CD8-positive, alpha-beta memory T cell (primary cell): ENCODE measurements at places on chromosomes 1 and 21.

DNA sequence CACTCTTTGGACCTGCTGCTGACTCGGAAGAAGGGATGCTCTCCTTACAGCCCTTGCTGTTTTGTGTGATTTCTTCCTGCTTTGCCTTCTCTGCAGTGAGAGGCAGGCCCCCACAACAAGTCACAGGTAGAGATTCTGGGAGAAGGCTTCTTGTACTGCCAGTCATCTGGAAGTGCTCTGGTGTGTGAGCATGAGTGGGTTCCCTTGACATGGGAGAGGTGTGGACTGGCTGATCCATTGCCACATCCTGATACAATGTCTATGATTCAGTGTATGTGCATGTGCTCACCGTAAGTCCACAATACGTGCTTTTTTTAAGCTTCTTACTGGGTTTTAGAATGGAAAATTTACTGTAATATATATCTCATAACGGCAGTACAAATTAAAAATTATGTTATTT is 46.0 kb upstream of the PLA2G4A start:
- no peaks in the 10 kb centered on the region for H3K4me1 ChIP-seq
- no peak for DNase-seq
- H3K27ac ChIP-seq, result no peak overlapping the region
- no peaks in the 10 kb centered on the region for H3K27me3 ChIP-seq

GRCh38 chr1:97505289-97505688 is 415.5 kb downstream of the DPYD start:
- H3K4me1 ChIP-seq, result no peaks in the 10 kb centered on the region
- peaks cover 4% of the 10 kb centered on the region for H3K36me3 ChIP-seq
- H3K27ac ChIP-seq, result no peak overlapping the region
- DNase-seq, result no peak
- H3K4me3 ChIP-seq, result no peak overlapping the region

GRCh38 chr1:223225061-223225460 is 82.0 kb upstream of the TLR5 start:
- H3K4me1 ChIP-seq, result peaks cover 20% of the 10 kb centered on the region
- DNase-seq, result no peak
- no peak overlapping the region for H3K4me3 ChIP-seq
- no peak overlapping the region for H3K27ac ChIP-seq

DNA sequence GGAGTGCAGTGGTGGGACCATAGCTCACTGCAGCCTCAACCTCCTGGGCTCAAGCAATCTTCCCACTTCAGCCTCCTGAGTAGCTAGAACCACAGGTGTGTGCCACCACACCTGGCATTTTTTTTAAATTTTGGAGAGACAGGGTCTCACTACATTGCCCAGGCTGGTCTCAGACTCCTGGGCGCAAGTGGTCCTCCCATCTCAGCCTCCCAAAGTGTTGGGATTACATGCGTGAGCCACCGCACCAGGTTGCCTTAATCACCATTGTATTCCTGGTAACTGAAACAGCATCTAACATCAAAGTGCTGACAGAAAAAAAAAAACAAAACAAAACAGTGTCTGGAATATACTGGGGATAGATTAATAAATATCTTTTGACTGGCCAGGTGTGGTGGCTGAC is 18.2 kb downstream of the RPL5 start:
- H3K4me3 ChIP-seq, result no peak overlapping the region
- H3K27ac ChIP-seq, result no peak overlapping the region
- H3K4me1 ChIP-seq, result no peaks in the 10 kb centered on the region
- DNase-seq, result no peak
- H3K36me3 ChIP-seq, result no peaks in the 10 kb centered on the region
- no peaks in the 10 kb centered on the region for H3K27me3 ChIP-seq

DNA sequence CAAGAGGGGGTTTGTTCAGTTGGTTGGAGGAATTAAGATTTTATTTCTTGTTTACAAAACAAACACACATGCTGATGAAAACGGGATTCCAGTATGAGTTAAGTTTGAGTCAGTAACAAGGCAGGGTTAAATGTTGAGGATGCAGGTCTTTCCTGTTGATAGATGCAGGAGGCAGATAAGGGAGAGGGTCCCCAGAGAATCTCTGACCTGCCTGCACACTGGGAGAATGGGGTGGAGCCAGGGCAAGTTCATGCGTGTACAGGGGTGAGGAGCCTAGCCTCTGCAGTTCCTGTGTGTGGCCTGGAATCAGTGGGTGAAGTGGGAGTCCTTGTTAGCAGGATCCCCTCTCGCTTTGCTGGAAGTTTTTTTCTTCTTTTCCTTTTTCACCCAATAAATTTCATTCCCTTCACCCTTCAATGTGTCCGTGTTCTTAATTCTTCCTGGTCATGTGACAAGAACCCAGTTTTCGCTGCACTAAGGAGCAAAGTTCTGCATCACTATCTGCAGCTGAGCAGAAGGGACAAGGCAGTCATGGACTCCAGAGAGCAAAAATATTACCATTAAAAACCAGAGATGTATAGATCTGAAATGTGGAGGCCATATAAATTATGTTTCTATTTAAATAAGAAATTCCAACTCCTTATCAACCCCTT is 69.9 kb upstream of the MARK1 start:
- DNase-seq, result no peak
- no peak overlapping the region for H3K27ac ChIP-seq
- no peaks in the 10 kb centered on the region for H3K36me3 ChIP-seq
- no peaks in the 10 kb centered on the region for H3K27me3 ChIP-seq
- H3K4me1 ChIP-seq, result no peaks in the 10 kb centered on the region

- no peak overlapping the region for H3K4me3 ChIP-seq
- H3K27me3 ChIP-seq, result no peaks in the 10 kb centered on the region
- H3K36me3 ChIP-seq, result no peaks in the 10 kb centered on the region
- peaks cover 3% of the 10 kb centered on the region for H3K4me1 ChIP-seq
- H3K27ac ChIP-seq, result no peak overlapping the region
Measured at GRCh38 chr1:207298186-207298585, 23.3 kb upstream of the CD55 start.

DNA sequence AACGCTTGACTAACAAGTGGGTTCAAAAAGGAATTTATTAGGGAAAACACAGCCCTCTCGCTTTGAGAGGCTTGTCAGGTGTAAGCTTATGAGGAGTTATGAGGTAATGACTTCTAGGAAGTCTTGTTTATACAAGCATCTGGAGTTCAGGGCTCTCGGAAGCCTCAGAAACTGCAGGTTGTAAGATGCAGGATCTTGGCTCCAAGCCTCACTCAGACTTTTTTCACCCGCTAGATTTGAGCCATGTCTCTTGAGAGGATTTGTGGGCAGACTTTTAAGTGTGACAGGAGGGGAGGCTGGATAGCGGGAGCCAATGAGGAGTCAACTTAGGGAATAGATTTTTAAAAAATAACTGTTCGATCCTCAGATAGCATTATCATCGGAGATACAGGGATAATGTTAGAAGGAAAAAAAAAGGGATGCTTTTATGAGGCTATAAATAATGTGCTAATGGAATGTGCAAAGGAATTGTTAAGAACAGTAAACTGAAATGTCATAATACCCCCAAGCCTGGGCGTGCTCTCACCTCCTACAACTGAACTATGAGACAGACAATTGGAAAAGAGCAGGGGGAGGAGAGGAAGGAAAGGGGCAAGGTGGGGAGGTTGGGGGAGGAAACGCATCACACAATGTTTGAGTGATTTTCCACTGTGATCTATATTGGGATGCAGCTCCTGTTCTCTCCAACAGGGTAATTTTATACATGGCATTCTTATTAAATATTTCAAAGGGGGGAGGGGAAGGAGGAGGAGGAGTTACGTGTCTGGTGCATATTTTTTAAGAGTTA is 107.4 kb upstream of the ESRRG start:
- no peaks in the 10 kb centered on the region for H3K27me3 ChIP-seq
- H3K4me3 ChIP-seq, result no peak overlapping the region
- no peak for DNase-seq
- no peaks in the 10 kb centered on the region for H3K36me3 ChIP-seq
- no peaks in the 10 kb centered on the region for H3K4me1 ChIP-seq

- no peak for DNase-seq
- no peak overlapping the region for H3K4me3 ChIP-seq
- H3K27ac ChIP-seq, result no peak overlapping the region
- no peaks in the 10 kb centered on the region for H3K36me3 ChIP-seq
- no peaks in the 10 kb centered on the region for H3K4me1 ChIP-seq
- no peaks in the 10 kb centered on the region for H3K27me3 ChIP-seq
Measured at GRCh38 chr1:76802094-76802493, 65.2 kb upstream of the ST6GALNAC5 start.

DNA sequence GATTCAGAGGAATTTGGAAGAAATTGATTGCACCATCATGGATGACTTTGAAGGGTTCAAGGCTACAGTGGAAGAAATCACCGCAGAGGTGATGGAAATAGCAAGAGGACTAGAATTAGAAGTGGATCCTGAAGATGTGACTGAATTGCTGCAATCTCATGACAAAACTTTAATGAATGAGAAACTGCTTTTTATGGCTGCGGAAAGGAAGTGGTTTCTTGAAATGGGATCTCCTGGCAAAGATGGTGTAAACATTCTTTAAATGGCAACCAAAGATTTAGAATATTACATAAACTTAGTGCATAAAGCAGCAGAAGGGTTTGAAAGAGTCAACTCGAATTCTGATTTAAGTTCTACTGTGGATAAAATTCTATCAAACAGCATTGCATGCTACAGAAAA is 698.6 kb downstream of the PLA2G4A start:
- H3K27me3 ChIP-seq, result no peaks in the 10 kb centered on the region
- DNase-seq, result no peak
- H3K4me1 ChIP-seq, result no peaks in the 10 kb centered on the region
- H3K36me3 ChIP-seq, result no peaks in the 10 kb centered on the region
- H3K27ac ChIP-seq, result no peak overlapping the region
- H3K4me3 ChIP-seq, result no peak overlapping the region

GRCh38 chr1:212302745-212303383 is 17.7 kb downstream of the PPP2R5A start:
- H3K36me3 ChIP-seq, result no peaks in the 10 kb centered on the region
- H3K4me1 ChIP-seq, result peaks cover 15% of the 10 kb centered on the region
- H3K27ac ChIP-seq, result no peak overlapping the region
- no peaks in the 10 kb centered on the region for H3K27me3 ChIP-seq
- H3K4me3 ChIP-seq, result no peak overlapping the region

GRCh38 chr1:180237869-180238476 is 7.9 kb downstream of the LHX4 start:
- no peak overlapping the region for H3K4me3 ChIP-seq
- no peaks in the 10 kb centered on the region for H3K4me1 ChIP-seq
- no peak for DNase-seq

DNA sequence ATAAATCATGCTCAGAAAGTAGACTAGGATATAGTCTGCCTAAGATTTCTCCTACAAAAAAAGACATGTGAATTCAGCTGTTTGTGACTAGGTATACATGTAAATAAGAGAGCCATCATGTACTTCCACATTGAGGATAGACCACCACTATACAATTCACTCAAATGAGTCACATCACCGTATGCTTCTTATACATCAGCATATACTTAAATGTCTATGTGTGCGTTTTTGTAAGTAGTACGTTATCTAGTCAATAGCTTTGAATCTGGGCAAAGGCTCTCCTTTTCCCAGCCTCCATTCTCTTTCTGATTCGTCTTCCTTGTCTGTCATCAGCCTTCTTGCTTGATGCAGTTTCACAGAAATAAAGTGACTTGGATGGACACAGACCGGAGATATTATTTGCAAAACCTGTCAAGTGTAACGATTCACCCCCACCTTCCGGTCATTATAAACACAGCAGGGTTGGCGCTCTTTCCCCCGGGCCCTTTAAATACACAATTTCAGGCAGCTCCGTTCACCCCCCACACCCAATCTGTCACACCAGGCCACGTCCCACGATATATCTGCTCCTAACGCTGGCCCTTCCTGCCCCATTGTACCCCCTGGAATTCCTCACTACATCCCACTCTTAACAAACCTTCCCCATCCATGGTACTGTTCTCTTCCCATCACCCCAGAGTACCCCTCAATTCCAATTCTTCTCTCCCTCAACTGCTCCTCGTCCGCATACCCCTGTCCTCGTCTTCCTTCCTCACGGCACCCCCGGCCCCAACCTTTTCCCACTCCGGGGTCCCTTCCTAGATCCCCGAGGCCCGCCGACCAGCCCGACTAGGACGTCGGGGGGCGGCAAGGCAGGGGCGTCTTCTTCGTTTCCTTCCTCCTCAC is 636 bp downstream of the VAMP4 start:
- peak overlapping the region; percentile 96 for H3K4me3 ChIP-seq
- H3K27me3 ChIP-seq, result no peaks in the 10 kb centered on the region

GRCh38 chr1:238653693-238654321 is 732.6 kb upstream of the CHRM3 start:
- H3K4me3 ChIP-seq, result no peak overlapping the region
- no peaks in the 10 kb centered on the region for H3K36me3 ChIP-seq
- no peak overlapping the region for H3K27ac ChIP-seq
- no peaks in the 10 kb centered on the region for H3K27me3 ChIP-seq

DNA sequence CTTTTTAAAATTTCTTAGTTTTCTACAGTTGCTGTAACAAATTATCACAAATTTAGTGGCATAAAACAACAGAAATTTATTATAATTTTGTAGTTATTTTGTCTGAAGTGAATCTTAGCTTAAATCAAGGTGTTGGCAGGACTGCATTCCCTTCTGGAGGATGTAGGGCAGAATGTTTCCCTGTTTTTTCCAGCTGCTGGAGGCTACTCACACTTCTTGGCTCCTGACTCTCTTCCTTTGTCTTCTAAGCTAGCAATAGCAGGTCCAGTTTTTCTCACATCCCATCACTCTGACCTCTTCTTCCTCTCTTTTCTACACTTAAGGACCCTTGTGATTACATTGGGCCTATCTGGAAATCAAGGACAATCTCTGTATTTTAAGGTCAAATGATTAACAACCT is 84.1 kb downstream of the PKN2 start:
- no peaks in the 10 kb centered on the region for H3K27me3 ChIP-seq
- no peak overlapping the region for H3K27ac ChIP-seq
- peaks cover 8% of the 10 kb centered on the region for H3K36me3 ChIP-seq
- no peak for DNase-seq
- no peak overlapping the region for H3K4me3 ChIP-seq
- H3K4me1 ChIP-seq, result no peaks in the 10 kb centered on the region

DNA sequence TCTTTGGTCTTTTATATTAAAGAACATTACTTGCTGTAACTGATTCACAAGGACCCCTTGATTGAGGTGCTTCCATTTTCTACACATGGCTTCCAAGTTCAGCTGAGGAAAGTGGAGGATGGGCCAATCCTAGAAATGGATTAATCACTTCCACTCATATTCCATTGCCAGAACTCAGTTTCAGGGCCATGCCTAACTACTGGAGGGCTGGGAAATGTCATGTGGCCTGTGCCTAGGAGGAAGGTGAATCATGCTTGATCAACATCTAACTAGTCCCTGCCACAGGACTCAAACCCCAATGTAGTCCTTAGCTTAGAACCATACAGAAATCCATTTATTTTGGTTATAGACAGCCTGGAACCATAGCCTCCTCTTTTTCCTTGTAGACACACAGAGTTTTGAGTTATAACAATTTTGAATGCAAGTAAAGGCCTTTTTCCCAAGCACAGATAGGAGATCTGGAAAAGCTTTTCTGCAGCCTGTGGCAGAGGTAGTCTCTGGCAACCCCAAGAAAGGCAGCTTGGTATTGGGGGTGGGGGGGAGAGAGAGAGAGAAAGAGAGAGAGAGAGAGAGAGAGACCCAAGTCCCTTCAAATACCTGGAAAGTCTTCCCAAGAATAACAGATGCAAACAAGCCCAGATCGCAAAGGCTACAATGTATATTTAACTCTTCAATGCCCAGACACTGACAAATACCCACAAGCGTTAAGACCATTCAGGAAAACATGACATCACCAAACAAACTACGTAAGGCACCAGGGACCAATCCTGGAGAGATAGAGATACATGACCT is 12.5 kb downstream of the MAST2 start:
- H3K36me3 ChIP-seq, result no peaks in the 10 kb centered on the region
- DNase-seq, result no peak
- H3K4me1 ChIP-seq, result no peaks in the 10 kb centered on the region
- H3K4me3 ChIP-seq, result no peak overlapping the region
- H3K27ac ChIP-seq, result no peak overlapping the region
